HEK293T (cell line): ENCODE measurements at places on chromosomes 1 and 21.

GRCh38 chr1:225627304-225627947 lies 25.5 kb downstream of the ENAH start:
- DNase-seq, result no peak

GRCh38 chr21:31447505-31447904 lies 103.4 kb upstream of the TIAM1 start:
- no peak for DNase-seq

DNA sequence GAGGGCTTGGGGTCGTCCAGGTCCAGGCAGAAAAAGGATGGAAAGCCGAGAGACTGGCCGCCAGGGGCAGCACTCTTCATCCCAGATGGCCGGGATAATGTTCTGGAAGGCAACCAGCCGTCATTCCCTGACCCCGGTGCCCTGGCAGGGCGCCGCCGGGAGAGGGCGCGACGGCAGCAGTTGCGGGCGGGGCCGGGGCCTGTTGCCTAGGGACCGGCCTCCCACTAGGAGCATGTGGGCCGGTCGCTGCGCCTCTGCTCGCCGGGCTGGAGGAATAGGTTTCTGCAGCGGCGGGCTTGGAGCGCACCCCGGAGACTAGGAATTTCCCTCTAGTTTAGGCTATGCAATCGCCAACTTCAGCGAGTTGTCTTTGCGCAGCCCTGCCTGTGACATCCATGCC lies 11.0 kb downstream of the DMRTB1 start:
- DNase-seq, result peak; percentile 95

DNA sequence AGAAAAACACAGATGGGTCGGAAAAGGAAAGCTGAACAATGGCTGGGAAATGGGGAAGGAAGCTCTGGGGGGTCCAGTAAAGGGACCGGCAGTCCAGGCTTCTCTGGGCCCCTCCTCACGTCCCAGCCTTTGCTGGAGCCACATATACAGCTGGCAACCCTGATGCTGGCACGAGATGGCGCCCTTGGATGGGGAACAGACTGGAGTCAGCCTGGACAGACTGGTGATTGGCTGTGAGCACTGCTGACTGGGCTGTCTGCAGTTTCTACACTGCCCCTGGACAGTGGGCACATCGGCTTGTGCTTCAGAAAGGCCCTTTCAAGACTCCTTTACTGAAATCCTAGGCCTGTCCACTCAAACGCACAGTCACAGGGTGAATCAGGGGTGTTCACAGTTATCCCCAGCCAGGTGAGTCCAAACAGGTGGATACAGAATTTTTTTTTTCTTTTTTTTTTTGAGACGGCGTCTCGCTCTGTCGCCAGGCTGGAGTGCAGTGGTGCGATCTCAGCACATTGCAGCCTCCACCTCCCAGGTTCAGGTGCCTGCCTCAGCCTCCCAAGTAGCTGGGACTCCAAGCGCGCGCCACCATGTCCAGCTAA lies 31.1 kb upstream of the ZBTB40 start:
- peak; percentile 86 for DNase-seq

- peak; percentile 21 for DNase-seq
Observed at GRCh38 chr1:44361478-44361877, 6.4 kb upstream of the ERI3 start.

DNA sequence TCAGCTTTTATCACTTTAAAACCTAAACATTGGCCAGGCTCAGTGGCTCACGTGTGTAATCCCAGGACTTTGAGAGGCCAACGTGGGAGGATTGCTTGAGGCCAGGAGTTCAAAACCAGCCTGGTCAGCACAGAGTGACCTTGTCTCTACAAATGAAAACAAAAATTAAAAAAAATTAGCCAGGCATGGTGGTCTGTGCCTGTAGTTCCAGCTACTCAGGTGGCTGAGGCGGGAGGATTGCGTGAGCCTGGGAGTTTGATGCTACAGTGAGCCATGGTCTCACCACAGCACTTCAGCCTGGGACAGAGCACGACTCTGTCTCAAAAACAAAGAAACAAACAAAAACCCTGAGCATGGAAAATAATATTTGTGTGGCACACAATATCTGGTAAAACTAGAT lies 143.5 kb upstream of the HNRNPU start:
- DNase-seq, result no peak

DNA sequence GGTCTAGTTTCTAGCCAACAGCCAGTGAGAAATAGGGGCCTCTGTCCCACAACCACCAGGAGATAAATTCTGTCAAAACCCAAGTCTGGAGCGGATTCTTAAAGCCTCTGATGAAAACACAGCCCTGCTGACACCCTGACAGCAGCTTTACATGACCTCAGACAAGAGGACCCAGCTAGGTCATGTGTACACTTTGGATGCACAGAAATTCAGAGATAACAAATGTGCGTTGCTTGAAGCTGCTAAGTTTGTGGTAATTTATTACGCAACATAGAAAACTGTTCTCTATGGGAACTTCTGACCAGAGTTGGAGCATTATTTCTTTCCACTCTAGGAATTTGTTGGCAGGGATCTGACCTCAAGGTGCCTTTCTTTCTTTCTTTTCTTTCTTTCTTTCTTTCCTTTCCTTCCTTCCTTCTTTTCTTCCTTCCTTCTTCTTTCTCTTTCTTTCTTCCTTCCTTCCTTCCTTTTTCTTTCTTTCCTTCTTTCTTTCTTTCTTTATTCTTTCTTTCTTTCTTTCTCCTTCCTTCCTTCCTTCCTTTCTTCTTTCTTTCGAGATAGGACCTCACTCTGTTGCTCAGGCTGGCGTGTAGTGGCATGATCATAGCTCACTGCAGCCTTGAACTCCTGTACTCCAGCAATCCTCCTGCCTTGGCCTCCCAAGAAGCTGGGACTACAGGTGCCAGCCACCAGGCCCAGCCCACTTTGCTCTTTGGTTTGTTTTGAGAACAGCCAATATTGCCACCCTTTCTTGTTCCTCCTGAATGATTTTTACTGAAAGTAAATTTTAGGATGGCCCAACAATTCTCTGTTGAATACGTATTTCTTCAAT lies 14.9 kb upstream of the HMGCS2 start:
- no peak for DNase-seq

DNA sequence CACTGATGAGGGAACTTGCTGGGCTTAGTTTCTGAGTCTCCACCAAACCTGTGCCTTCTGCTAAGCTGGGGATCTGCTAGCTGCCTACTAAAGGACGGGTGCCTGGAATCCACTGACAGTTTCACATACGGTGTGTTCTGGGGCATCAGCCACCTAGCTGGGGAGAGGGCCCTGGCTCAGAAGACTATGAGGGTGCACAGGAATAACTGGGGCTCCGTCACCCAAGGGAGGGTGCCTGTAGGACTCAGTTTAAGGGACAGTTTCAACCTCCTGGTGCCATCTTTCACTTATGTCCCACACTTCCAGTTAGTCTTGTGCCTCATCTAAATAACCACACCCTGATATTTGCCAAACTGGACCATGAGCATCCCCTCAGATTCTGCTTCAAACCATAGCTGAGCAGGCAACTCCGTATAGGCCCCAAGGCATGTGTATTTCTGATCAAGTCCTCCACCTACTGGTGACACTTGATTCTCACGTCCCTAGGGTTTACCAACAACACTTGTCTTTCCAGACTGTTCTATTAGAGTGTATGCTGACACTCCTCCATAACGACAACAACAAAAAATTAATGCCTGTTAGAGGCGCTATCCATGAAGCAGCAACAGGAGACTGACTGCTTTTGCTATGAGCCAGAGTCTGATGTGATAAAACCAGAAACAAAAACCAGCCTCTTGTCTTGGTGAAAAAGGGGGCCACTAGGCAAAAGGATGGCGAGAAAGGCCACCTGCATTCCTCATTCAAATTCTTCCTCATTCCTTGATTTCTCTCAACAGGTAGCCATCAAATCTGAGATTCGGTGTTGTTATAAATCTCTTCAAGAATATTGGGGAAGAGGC lies 55.0 kb upstream of the PAXBP1 start:
- DNase-seq, result peak; percentile 66

- no peak for DNase-seq
Observed at GRCh38 chr1:66246351-66247269, 287.3 kb upstream of the SGIP1 start.

- no peak for DNase-seq
Observed at GRCh38 chr21:28683982-28684752, 308.5 kb downstream of the LTN1 start.

DNA sequence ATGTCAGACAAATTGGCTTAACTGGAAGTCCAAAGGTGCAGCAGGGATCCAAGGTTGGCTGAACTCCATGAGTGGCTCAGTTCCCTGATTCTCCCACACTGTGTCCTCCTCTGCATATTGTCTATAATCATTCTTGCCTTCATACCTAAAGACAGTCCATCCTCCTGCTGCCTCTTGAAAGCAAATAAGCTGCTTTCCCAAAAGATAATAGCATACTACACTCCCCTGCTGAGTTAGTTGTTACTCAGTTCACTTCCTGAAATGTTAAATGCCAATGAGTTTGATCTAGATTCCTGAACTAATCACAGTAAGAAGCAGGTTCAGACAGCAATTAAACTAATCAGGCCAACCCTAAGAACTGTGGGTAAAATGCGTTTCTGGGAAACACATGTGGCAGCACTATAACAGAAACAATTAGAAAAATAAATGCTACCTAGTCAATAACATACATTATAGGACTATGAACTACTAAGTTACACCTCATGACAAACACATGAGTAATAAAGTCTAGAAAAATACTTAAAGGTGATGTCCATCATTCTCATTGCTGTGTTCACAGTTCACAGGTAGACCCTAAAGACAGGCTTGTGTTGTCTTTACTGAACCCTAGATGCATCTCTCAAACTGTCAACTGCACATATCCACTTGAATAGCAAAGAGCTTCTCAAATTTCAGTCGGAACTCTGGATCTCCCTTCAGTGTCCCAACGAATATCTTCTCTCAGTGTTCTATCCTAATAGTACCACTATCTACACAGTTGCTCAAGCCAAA lies 50.8 kb upstream of the BOLA1 start:
- no peak for DNase-seq

- DNase-seq, result no peak
Observed at GRCh38 chr1:205316161-205316566, 5.4 kb downstream of the NUAK2 start.

GRCh38 chr1:64405833-64406232 lies 64.1 kb upstream of the CACHD1 start:
- DNase-seq, result no peak

DNA sequence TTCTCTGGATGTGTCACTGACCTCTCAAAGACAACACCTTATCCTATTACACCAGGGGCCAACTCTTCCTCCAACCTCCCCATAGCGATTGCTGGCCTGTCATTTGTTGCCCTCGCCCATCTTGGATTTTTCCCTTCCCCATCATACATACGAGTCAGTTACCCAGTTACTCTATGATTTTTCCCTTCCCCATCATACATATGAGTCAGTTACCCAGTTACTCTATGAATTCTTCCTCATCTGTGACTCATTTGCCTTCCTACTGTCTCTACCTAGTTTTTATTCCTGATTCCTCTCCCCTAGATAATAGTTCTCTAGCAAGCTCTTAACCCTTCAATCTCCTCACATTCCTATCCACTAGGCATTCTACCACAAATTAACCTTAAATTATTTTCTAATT lies 178.8 kb downstream of the NR5A2 start:
- DNase-seq, result no peak

DNA sequence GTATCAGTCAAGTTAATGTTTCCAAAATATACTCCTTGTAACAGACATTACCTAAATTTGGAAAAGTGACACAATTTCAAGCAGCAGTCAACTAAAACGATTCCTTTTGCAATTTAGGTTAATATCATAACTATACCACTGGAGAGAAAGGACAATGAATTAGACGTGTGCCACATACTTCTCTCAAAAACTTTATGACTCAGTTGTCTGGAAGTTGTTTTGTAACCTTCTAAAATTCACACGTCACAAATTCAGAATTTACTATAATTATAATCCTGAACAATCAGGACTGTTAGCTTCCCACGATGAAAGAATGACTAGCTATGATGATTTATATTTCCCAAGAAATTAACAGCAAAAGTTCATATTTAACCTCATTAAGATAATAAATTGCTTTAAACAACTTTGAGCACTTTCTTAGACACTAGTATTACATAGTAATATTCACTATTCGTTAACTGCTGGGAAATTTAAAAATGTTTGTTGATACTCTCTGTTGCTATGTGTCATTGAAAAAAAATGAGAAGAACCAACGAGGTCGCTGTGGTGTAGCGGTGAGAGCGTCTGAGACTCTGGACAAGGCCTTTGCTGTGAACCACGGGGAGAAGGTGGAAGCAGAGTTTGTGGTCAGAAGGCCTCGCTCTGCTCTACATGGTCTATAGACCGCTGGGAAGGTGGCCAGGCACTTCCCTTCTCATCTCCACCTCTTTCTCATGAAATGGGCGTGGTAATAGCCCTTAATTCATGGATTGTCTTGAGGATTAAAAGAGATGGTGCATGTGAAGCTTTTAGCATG lies 27.9 kb upstream of the BATF3 start:
- DNase-seq, result no peak

GRCh38 chr1:231933711-231934626 lies 307.4 kb downstream of the DISC1 start:
- DNase-seq, result no peak

DNA sequence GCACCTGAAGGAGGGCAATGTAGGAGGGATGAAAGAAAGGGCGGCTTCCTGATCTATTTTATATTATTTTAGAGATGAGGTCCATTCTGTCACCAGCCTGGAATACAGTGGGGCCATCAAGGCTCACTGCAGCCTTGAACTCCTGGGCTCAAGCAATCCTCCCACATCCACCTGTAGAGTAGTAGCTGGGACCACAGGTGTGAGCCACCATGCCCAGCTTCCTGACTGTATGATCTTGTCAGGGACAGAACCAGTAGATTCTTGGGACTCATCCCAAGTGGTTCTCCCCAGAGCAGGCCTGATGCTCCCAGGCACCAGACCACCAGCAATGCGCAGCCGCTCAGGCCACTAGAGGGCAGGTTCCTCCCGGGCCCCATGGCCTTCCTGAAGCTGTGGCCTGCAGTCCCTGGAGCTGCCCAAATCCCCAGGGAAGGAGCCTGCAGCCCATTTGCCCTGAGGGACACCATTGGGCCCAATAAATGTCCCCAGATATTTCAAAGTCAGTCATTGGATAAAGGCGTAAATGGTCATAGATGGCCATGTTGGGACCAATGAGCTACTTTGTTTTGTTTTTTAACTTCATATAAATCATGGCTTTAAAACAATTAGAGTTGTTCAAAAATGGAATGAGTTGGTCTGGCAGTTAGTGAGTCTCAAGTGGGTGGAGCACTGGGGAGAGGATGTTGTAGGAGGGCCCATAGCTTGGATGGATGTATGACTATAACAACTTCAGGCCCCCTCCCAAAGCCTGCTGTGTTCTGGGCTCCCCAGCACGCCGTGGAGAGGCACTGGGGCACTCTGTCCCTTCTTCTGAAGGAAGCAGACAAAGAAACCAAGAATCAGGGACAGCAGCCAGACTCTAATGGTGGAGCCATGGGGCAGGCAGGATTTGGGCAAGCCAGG lies 44.7 kb upstream of the GOLT1A start:
- DNase-seq, result peak; percentile 92
